ENCODE measurements at places on chromosomes 5 and 9.

GRCh38 chr5:33312571-33313549 lies 127.9 kb upstream of the TARS1 start:
- DNase-seq = no peak

DNA sequence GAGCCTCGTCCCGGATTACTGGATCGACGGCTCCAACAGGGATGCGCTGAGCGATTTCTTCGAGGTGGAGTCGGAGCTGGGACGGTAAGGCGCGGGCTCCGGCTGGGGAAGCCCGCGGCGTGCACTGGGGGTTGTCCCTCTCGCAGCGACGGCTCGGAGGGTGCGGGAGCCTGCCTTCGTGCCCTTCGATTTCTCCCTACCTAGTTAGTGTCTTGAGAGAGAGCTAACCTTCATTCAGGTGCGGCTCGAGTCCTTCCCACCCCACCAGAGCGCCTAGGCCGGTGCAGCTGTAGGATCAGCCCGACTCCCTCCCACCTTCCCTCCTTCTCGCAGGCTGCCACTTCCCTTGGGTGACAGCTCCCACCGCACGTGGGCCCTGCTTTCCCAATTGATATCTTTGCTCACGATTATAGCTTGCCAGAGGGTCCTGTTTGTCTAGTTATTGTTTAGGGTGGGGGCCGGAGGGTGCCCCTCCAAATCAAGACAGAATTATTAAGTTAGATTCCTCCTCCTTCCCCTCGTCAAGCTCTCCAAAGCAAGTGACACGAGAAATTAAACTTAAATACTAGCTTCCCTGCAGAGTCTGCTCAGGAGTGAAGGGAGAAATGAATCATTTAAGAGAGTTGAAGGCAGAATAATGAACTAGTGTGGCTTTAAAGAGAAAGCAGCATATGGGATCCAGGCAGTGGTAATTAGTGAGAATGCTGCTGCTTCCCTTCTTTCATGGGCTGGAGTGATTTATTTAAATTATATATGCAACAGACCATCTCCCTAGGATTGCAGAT lies 569 bp downstream of the CAMK4 start:
- DNase-seq = no peak

DNA sequence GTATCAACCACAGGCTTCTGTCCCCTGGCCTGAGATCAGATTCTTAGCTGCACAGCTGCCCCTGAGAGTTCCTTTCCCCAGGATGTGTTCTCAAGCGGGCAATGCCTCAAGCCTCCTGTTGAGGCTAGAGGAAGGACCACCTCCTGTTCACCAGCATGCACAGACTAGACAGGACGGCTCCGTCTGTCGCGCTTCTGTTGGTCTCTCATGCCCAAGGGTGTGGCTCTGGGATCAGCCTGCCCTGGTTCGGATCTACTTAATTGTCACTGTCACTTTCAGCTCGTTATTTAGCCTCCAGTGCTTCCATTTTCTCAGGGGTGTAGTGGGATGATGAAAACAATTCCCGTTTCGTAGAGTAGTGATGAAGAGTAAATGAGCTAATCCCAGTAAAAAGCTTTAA lies 103.1 kb downstream of the KCNIP1 start:
- no peak for DNase-seq

DNA sequence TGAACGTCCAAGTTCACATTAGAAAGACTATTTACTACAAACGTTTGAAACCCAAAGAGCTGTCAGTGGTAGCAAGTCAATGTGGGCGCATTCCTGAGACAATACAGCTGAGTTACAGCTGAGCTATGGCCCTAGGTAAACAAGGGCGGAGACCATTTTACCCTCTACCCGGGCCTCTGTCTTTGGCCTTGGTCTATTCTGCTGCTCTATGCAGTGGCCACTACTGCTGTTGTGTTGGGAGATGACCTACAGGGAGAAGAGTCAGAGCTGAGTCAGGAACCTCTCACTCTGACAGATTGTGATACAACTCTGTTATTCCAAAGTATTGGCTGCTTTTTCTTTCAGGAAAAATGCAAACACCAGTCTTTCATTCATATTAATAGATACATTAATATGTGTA lies 700.6 kb downstream of the SEMA5A start:
- DNase-seq = no peak

GRCh38 chr5:153470736-153471135 lies 19.7 kb upstream of the GRIA1 start:
- DNase-seq = no peak

- no peak for DNase-seq
Measured at GRCh38 chr9:107712390-107712789, 222.8 kb upstream of the KLF4 start.

DNA sequence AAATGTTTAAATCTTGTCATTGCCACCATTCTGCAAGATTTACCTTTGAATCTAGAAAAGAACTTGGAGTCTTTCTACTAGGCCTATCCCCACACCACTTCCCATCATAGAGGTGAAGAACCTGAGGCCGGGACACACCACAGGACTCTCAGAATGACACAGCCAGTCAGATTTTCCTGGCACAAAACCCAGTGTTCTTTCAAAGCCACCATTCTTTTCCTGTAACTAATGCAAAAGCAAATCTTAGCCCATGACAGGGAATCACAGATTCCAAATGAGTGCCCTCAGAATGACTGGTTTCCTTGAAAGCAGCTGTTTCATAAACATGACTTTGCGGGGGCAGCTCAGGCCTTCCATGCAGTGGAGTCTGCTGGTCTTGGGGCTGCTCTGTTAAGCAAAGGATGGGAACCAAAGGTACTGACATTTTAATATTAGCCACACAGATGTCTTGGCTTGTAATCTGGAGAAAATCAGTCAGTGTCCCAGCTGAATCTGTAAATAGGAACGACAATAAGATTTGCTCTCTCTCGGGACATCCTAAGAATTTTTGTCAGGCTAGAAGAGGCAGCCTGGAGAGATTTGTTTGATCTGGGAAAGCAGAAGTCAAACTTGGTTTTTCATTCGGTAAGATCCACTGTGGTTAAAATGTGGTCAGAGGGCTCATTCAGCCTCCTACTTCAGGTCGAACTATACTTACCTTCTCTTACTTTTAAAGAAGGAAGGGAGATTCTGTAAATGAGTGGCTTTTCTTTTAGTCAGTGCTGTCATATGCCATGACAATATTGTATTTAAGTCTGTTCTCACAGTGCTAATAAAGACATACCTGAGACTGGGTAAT lies 115.1 kb downstream of the PALM2AKAP2 start:
- DNase-seq = no peak

GRCh38 chr9:37104183-37104889 lies 16.0 kb upstream of the ZCCHC7 start:
- no peak for DNase-seq

- no peak for DNase-seq
Measured at GRCh38 chr5:116892993-116893392, 318.4 kb upstream of the SEMA6A start.

- DNase-seq = no peak
Measured at GRCh38 chr9:81771571-81771970, 82.2 kb upstream of the TLE1 start.

- DNase-seq = no peak
Measured at GRCh38 chr5:179780362-179780761, 13.4 kb upstream of the LTC4S start.

GRCh38 chr5:61332358-61332749 lies 296 bp downstream of the ZSWIM6 start:
- DNase-seq = peak; percentile 37

DNA sequence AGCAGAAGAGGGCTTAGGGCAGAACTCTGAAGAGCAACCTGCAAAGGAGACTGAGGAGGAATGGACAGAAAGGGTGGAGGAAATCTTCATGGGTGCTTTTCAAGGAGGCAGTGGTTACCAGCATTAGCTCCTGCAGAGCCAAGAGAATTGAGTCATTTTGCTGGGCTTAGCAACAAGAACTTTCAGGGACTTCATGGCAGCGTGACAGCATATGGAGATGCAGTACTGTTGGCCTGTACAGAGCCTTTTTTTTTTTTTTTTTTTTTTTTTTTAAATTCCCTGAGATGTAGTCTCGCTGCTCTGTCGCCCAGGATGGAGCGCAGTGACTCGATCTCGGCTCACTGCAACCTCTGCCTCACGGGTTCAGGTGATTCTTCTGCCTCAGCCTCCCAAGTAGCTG lies 296.0 kb upstream of the DMRT1 start:
- no peak for DNase-seq

DNA sequence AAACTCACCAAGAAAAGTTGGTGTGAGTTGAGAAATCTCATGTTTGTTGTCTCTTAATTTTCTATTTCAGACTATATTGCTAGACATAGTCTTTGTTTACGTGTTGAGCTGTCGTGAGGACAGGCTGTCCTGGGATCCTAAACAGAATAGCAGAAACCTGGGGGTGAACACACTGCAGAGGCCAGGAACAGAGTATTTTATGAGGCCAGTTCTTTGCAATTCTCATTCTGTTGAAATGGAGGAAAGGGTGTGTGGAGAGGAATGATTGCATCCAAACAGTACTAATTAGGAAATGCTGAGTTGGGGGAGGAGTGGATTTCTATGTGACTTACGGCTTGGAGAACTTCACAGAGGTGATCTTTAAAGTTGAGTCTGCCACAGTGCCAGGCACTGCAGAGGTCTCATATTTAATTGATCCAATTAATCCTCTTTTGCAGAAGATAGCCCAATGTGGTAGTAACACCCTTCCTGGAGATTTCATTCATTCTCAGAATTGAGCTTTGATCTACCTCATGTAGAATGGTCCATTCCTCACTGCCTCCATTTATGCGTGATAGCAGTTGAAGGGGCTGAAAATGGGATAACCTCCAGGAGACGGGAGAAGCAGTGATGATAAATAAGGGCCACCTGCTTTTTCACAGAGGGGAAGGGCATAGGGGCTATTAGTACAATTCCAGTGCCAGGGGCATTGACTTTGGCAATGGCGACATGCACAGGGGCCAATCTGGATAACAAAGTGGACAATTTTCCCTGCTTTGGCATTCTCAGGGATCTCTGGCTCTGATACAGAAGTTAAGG lies 84.7 kb upstream of the TNFAIP8 start:
- no peak for DNase-seq

GRCh38 chr5:138658676-138659075 lies 83.5 kb upstream of the HSPA9 start:
- no peak for DNase-seq

DNA sequence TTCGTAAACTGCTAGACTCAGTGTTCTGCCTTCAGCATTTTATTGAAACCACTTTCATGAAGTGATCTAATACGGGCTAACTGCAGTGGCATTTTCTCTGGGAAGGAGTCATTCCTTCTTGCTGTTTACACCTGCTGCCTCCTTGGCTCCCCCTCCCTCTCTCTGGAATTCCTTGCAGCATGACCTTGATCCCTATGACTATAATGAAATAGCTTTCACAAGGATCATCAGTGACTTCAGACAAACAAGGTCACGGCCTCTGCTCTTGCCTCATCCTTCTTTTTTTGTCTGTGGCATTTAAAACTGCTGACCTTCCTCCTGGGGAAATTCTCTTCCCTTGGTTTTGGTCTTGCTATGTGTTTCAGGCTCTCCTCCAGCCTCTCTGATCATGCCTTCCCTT lies 90.2 kb downstream of the ZNF462 start:
- no peak for DNase-seq

DNA sequence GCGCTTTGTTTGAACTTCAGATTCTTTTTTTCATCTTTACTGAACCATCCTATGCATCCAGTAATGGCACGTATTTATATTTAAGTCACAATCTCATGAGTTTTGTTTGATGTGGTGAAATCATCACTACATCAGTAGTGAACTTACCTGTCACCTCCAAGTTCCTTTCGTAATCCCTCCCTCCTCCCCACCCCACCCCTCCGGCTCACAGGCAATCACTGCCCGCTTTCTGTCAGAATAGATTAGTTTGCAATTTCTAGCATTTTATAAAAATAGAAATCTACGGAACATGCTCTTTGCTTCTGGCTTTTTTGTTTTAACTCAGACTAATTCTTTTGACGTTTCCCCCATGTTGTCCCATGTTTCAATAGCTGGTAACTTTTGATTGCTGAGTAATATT lies 305.4 kb upstream of the IRX4 start:
- DNase-seq = no peak

- DNase-seq = no peak
Measured at GRCh38 chr9:36812556-36812955, 221.5 kb downstream of the PAX5 start.

DNA sequence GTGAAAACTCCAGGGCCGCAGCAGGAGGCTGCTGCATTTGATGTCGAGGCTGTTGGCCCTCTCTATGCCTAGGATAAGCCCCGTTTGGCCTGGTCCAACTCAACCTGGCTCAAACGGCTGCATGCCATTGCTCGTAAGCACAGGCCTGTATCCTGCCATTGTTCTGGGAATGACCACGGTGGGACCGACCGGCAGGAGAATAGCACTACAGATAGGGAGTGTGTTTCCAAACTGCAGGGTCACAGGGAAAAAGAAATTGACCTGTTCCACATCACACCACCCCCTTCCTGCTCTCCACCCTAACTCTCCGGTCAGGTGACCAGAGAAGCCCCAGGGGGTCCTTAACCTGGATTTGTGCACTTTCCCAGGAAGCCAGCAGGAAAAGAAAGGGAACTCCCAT lies 278.7 kb upstream of the KLF4 start:
- DNase-seq = no peak

GRCh38 chr9:128175102-128175563 lies 15.1 kb downstream of the BBLN start:
- no peak for DNase-seq

DNA sequence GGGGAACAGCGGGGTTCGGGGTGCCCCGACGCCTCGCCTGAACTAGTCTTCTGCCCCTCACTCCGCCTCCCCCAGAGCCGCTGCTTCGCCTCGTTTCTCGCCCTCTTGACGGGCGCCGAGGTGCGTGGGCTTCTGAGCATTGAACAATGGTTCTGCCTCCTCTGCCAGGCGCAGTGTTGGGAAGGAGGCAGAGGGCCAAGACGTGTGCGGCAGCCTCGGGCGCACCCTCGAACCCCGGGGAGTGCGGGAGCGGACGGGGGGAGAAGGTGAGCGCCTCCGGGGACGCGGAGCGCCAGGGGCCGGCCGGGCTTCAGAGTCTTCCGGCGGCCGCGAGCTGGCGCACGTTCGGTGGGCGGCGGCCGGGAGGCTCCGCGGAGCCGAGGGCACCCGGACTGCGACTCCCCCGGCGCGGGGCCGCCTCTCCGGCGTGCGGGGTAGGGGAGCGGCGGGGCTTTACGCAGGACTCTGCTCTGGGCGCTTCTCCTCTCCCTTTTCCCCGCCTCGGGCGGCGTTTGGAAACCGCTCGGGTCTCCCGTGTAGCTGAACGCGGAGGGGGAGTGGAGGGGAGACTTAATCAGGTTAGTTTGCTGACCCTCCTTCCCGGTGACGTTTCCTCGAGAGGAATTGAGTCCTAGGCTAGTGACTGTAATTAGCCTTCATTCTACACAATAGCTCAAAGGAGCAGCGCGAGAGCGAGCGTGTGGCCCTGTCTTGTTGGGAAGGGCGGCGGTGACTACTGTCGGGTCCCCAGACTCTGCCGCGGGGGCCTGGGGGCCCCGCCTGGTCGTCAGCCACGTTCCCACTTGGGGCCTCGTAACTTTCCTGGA lies 1.1 kb downstream of the VLDLR start:
- DNase-seq = no peak

DNA sequence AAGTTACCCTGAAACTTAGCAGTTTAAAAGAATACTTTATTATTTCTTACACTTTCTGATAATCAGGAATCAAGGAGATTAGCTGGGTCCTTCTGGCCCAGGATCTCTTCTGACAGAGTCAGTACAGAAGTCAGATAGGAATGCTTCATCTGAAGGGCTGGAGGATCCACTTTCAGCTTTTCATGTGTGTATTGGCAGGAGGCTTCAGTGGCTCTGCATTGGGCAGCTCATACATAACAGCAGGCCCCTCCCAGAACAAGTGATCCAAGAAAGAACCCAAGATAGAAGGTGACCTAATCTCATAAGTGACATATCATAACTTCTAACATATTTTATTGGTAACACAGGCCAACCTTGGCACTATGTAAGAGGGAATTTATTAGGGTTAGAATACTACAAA lies 258.4 kb downstream of the HCN1 start:
- DNase-seq = no peak

- DNase-seq = no peak
Measured at GRCh38 chr5:2196989-2197619, 314.4 kb upstream of the IRX4 start.

Data from activated CD4-positive, alpha-beta T cell treated with anti-CD3 and anti-CD28 coated beads, Interleukin-2, amount 50 U/mL, for 1 hour (primary cell).